ENCODE measurements at places on chromosomes 3 and 15.

DNA sequence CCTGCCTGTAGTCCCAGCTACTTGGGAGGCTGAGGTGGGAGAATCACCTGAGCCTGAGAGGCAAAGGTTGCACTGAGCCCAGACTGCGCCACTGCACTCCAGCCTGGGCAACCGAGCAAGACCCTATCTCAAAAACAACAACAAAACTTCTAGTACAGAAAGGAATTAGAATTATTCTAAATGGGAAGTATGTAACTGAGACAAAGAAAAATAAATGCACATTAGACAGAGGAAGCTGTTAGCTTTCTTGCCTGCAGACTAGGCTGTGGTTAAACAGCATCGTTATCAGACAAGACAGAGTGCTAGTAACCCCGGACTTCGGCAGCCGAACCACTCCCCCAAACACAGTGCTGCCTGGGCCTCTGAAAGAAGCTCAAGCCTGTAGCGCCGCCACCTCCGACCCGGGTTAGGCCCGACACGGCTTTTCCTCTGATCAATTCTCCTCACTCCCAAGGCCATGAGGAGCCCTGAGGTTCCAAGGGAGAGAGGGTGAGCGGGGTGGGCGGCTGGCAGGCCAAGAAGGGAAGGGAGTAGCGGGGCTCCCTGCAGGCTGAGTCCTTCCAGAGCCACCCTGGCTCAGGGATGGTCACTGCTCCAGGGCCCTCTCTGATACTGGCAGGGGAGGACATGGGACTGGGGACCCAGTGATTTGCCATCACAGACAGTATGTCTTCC is 44.8 kb upstream of the MUC4 start:
- DNase-seq = no peak

- DNase-seq = no peak
Measured at GRCh38 chr3:126416943-126417342, 22.2 kb downstream of the CFAP100 start.

- no peak for DNase-seq
Measured at GRCh38 chr3:129343643-129344360, 65.1 kb downstream of the HMCES start.

GRCh38 chr3:185815391-185816282 is 9.2 kb downstream of the IGF2BP2 start:
- DNase-seq = no peak

GRCh38 chr15:67399925-67400324 is 121.0 kb upstream of the C15orf61 start:
- no peak for DNase-seq

- DNase-seq = peak; percentile 77
Measured at GRCh38 chr3:25229586-25229985, 198.5 kb upstream of the RARB start.

DNA sequence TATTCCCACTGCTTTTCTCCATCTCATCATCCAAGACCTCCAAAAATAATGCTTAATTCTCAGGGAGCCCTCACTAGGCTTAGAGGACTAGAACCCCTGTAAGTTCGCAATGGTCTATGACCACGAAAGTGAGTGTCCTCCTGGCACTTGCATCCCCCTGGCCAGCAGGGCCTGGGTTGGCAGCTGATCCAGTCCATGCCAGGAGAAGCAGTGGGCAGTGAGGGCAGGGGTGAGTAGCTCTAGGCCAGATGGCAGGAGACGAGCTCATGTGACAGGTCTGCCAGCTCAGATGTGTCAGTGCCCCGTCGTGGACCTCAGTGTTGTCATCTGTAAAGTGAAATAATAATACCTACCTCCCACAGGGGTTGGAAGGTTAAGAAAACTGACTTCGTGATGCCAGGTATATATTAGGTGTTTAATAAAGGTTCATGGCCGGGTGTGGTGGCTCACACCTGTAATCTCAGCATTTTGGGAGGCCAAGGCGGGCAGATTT is 11.1 kb downstream of the GP5 start:
- no peak for DNase-seq

DNA sequence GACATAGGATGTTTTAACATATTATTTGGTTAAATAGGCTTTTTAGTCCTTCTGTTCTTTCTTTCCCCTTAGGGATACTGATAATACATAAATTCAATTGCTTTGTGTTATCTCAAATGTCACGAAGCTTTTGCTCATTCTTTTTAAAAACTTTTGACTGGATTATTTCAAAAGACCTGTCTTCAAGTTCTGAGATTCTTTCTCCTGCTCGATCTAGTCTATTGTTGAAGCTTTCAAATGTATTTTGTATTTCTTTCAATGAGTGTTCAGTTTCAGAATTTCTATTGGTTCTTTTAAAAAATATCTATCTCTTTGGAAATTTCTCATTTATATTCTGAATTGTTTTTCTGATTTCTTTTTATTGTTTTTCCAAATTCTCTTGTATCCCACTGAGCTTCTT is 16.9 kb downstream of the IL20RB start:
- DNase-seq = no peak

DNA sequence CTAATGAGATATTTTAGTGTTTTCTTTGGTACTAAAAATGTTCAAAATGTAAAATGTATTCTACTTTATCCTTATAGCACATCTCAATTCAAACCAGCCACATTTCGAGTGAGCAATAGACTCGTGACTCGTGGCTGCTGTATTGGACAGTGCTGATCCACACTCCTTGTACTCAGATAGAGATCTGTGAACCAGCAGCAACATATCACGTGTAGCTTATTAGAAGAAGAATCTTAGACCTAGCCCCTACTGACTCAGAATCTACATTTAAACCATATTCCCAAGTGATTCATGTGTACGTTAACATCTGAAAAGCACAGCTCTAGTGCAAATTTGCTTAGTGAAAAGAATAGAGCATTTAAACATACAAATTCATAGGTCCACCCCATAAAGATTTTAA is 130.9 kb downstream of the IL1RAP start:
- DNase-seq = no peak

DNA sequence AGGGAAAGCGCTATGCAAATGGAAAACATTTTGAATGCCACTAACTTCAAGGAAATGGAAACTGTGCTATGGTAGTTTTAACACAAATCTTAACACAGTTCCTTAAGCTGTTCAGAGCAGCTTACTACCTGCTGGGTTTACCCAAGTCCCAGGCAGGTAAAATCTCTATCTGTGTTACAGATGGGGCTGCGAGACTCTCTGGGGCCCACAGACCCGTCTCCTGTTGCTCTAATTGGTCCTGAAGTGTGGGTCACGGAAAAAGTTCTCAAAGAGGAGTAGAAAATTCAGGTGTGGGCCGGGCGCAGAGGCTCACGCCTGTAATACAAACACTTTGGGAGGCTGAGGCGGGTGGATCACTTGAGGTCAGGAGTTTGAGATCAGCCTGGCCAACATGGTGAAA is 16.9 kb upstream of the ZFYVE19 start:
- DNase-seq = no peak

DNA sequence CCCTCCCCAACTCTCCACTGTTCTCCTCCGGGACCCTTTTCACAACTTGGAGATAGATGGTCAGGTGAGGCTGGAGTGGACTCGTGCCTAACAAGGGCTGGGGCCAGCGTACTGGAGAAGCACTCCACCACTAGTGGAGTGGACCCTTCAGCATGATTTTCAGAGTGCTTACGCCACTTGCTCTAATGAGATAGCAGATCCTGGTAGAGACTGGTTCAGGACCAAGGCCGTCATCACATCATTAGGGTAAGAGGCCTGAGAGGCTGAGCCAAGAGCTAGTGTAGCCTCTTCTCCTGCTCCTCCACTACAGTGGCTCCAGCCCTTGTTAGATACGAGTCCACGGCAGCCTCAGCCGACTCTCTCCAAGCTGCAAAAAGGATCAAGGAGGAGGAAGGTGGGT is 66.9 kb upstream of the NTRK3 start:
- no peak for DNase-seq

DNA sequence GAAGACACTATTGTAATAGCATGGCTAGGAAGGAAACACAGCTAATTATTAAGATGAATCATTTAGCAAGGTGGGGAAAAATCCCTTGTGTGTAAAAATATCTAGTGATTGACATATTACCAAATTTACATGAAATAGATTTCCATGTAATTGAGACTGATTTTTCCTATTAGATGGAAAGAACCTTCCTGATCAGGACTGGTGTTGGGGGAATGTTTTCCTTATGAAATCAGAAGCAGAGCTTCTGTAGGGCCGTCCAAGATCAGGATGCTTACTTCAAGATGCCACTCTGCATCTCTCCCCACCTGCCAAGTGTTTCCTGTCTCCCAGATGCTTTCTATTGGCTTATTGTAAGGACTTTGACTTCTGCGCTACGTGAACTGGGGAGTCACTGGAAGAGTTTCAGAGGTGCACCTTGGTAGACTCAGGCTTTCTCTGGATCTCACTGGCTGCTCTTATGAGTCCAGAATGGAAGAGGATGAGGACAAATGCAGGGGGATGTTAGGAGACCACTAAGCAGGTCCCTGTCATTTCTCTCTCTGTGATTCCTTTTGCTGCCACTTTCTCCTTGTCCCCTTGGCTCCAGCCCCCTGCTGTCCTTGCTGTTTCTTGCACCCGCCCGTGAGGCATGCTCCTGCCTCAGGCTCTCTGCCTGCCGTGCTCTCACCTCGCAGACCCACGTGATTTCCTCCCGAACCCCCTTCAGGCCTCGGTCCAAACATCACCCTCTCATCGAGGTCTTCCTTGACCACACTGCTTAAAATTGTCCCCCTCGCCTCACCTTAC is 30.1 kb downstream of the BTD start:
- no peak for DNase-seq

GRCh38 chr3:132509096-132509495 is 88.0 kb upstream of the ACKR4 start:
- no peak for DNase-seq

- no peak for DNase-seq
Measured at GRCh38 chr3:119588112-119588511, 8.8 kb downstream of the ADPRH start.
